A172 (cell line): ENCODE measurements at places on chromosomes 11 and 22. TPM values are rescaled to one million over a fixed set of nuclear protein-coding genes. Genes with fewer than 3 reads are reported as not detected.

Gene ALX4
- 3.8 and 3.9 TPM in 2 replicates for total RNA-seq

Gene LMNTD2
- total RNA-seq: 2.4 and 4.4 TPM in 2 replicates

Gene FHIP1B
- total RNA-seq: 9.6 and 13.1 TPM in 2 replicates

Gene SREBF2
- total RNA-seq: 15.8 and 17.7 TPM in 2 replicates

Gene DEUP1
- not detected in 2 replicates for total RNA-seq

Gene MPZL2
- not detected in 2 replicates for total RNA-seq

Gene KCNQ1
- 1.9 and 3.5 TPM in 2 replicates for total RNA-seq

Gene LMO2
- 0.65 and 0.98 TPM in 2 replicates for total RNA-seq

Gene HOATZ
- total RNA-seq: not detected in 2 replicates

Gene TUBA8
- 0.29 and 1.3 TPM in 2 replicates for total RNA-seq

Gene SCGB1C1
- not detected in 2 replicates for total RNA-seq

Gene FGF4
- total RNA-seq: not detected in 2 replicates

GRCh38 chr11:114260077-114260476 lies 36.1 kb upstream of the NNMT start:
- no peak for DNase-seq

DNA sequence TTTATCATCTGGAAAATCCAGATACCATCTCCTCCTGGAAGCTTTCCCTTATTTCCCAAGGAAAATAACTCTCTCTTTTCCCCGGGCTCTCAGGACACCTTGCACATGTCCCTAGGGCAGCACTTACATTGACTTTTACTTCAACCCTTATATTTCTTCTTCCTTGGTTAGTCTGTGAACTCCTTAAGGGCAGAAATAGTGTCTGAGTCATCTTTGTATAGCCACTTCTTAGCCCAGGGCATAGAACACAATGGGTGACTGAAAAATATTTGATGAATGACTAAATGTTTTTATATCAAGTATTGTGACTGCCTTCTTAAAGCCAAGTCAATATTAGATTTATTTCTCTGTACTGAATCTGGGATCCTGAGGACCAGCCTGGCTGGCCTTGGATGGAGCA lies 45.4 kb upstream of the MYOD1 start:
- peak; percentile 55 for DNase-seq

DNA sequence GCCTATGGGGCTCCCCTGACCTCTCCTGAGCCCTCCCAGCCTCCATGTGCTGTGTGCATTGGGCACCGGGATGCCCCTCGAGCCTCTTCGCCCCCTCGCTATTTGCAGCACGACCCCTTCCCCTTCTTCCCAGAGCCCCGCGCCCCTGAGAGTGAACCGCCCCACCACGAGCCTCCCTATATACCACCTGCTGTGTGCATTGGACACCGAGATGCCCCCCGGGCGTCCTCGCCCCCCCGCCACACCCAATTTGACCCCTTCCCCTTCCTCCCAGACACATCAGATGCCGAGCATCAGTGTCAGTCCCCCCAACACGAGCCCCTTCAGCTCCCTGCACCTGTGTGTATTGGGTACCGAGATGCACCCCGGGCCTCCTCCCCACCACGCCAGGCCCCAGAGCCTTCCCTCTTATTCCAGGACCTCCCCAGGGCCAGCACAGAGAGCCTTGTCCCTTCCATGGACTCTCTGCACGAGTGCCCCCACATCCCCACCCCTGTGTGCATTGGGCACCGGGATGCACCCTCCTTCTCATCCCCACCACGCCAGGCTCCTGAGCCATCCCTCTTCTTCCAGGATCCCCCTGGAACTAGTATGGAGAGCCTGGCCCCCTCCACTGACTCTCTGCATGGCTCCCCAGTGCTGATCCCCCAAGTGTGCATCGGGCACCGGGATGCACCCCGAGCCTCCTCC lies 28.8 kb downstream of the TRIOBP start:
- no peak for DNase-seq

DNA sequence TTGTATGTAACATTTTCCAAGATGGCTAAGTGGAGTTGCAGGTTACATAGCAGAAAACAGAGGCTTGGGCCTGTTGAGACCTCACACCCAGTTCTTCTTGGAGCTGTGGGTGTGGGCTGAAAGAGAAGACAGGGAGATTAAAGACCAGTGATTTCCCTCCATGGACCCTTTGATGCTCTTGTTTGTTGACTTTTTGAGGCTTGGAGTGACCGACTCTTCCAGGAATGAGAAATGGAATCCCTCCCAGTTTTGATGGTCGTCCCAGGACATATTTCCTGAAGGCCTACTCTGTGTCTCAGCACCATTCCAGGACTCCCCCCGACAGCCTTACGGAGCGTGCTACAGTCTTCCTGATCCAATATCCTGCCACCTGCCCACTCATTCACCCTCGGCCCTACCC lies 96.9 kb downstream of the PTPRJ start:
- DNase-seq: no peak

GRCh38 chr11:86740628-86741483 lies 59.5 kb upstream of the PRSS23 start:
- DNase-seq: peak; percentile 92

GRCh38 chr22:20636075-20636812 lies 128.8 kb downstream of the MED15 start:
- DNase-seq: no peak

DNA sequence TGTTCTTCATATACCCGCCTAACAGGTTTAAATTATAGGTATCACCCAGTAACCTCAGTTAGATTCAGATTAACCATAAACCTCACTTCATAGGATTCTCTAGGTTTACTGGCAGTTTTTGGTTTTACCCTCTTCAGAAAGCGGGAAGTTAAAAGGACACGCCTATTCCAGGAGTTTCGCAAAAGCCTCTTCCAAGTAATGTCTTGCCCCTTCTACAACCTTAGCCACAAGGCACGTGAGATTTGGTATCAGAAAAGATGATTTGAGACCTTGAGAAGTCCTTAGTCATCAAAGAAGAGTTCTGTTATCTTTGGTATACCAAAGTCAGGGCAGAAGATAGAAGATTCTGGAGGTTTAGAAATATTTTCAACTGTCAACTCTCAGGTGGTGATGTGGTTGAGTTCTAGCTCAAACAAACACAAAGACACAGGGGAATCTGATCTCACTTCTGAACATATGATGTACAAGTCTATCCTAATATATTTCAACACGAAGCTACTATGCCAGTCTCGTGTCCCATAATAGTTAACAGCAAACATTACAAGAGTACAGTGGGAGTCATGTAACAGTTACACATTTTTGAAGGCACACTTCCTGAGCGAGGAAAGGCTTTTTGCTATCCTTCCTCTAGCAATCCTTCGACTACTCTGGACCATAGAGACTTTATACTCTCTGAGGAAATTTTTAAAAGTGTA lies 103.5 kb downstream of the USP35 start:
- no peak for DNase-seq

GRCh38 chr11:62917906-62918502 lies 3.2 kb downstream of the CHRM1 start:
- no peak for DNase-seq

GRCh38 chr11:16941935-16942334 lies 72.3 kb downstream of the PLEKHA7 start:
- no peak for DNase-seq

GRCh38 chr11:119314726-119315125 lies 2.2 kb downstream of the MCAM start:
- no peak for DNase-seq

GRCh38 chr11:61144511-61145179 lies 16.6 kb downstream of the VPS37C start:
- no peak for DNase-seq

GRCh38 chr11:80432057-80432456 lies 991.2 kb upstream of the TENM4 start:
- no peak for DNase-seq

DNA sequence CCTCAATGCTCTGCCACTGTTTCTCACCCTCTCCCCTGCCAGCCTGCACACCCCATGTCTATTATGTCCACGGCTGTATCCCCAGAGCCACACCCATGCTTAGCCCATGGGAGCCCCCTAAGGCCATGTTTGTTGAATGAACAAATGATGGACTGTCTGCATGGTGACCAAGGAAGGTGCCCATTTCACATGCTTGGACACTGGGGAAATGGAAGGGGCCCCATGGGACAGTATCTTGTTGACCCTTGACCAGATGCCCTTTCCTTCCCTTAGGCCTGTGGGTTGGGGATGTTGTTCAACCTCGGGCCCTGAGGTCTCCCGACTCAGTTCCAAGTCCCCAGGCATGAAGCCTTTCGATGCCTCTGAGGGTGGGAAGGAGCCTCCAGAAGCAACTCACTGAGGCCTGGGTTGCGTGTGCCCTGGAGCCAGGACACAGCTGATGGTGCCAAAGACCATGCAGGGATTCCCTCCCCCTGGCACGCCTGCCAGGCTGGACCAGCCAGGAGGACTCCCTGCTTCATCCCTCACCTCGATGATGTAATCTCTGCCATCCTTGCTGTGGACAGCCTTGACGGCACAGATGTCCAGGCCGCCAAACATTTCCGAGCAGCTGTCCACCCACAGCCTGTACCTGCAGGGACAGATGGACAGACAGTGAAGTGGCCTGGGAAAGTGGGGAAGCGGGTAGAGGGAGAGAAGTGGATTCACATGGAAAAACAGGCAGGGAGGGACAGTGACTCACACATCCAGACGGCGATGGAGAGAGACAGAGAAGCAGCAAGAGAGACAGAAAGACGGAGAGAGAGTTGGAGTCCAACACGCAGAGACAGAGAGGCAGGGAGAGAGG lies 58.9 kb downstream of the FBXO7 start:
- DNase-seq: peak; percentile 62

GRCh38 chr22:23315341-23315917 lies 135.1 kb downstream of the BCR start:
- DNase-seq: peak; percentile 59

GRCh38 chr11:69699213-69699612 lies 4.6 kb downstream of the FGF19 start:
- no peak for DNase-seq

DNA sequence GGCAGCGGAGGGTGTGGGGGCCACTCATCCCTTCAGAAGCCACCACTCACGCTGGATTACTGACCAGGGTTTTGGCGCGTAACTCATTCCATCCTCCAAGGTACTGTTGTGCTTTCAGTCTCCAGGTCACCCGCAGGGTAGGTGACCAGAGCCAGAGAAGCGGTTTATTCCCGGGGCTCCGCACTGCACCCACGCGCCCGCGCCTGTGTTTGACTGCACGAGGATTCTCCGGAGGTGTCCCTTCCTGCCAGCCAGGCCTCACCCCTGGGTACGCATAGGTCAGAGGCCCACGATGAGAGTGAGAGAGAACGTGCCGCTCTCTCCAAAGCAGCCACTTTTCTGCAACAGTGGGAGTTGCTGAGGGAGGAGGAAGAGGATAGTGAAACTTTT lies 55.5 kb downstream of the TRAF6 start:
- DNase-seq: no peak

- no peak for DNase-seq
Observed at GRCh38 chr11:100638648-100639047, 48.4 kb upstream of the ARHGAP42 start.

DNA sequence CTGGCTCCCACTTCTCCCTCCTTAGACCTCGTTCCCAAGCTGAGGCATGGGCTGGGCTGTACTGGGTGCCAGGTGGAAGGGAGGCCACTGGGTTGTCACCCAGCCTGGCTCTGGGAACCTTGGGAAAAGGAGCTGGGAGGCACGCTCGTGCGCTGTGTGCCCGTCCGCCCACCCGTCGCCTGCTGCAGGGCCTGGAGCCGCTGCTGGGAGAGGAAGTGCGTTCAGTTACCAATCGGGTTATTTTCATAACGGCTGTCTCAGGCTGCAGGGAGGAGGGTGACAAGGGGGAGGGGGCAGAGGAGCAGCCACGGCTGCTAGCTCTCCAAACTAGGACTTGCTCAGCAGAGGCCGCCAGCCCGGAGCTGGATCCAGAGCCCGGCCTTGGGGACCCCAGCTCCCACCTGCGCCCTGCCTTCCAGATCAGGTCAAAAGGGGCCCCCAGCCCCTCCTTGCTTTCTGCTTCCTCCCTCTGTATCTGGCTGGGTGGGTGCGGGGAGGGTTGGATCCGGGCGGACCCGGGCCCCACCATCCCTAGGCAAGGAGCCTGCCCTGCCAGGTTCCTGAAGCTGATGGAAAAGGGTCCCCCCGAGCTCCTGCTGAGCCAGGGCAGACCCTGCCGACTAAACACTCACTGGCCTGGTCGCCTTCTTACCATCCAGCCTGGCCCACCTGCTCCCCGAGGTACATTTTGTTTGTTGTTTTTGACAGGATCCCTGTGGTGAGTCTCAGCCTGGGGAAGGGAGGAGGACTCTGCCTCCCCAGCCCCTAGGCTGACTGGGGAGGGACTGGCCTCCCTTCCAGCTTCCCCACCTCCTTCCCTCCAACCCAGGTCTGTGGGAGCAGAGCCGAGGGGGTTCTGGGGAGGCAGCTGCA lies 14.3 kb downstream of the DGKZ start:
- peak; percentile 57 for DNase-seq

DNA sequence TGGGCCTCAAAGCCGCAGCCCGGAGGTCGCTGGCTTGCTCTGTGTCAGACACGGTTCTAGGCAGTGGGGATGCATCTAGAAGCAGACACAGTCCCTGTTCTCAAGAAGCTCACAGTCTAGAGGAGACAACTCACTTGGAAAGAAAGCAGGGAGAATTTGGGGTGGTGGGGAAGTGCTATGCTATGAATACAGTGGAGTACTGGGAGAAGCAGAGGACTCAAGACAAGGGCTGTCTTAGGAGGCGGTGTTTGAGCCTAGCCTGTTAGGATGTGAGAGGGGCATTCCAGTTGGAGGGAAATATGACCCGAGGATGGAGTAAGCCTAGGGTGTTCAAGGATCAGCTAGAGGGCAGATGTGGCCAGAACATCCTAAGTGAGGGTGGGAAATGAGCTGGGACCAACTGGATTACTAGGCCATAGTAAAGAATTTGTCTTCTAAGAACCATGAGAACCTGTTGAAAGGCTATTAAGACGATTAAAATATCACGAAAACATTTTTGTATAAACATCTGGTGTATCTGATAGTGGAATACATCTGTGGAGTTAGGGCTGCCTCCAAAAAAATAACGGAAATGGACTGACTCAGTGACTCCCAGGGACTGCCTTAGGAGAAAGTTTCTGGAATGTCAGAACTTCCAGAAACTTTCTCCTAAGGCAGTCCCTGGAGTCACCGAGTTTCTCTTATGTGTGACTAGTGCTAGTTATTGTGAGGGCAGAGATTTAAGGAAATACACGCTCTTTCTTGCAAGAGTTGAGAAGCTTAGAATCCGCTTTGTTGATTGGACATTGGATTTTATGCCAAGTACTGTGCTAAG lies 1.1 kb upstream of the PITPNB start:
- DNase-seq: peak; percentile 11

DNA sequence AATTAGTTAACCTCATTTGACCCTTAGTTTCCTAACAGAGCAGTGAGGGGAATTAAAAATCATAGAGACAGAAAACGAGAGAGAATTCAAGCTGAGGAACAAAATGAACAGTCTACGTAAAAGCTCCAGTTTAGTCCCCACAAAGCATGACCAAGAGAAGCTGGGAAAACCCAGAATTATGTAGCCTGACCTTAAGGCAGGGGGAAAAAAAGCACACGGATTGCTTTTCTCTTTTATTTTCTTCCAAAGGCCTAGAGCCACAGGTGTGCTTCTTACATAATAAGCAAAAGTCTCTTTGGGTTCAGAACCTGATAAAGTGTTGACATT lies 514 bp upstream of the AMBRA1 start:
- DNase-seq: no peak

GRCh38 chr11:70496591-70497535 lies 98.5 kb downstream of the CTTN start:
- DNase-seq: no peak

GRCh38 chr22:41935015-41935351 lies 8.4 kb upstream of the TNFRSF13C start:
- no peak for DNase-seq
